Muscle of back (tissue), 13 donors: ENCODE measurements at places on chromosomes 11 and 22. TPM values are rescaled to one million over a fixed set of nuclear protein-coding genes. Genes with fewer than 3 reads are reported as not detected.

The CENPM gene
- polyA plus RNA-seq, result 5.9 TPM

The VPREB1 gene
- polyA plus RNA-seq, result not detected

The YPEL1 gene
- polyA plus RNA-seq, result 10.0 TPM

The OR8K3 gene
- not detected for polyA plus RNA-seq

The SLC22A6 gene
- polyA plus RNA-seq, result 0.10 TPM

The PTGDR2 gene
- polyA plus RNA-seq, result 1.6 TPM

DNA sequence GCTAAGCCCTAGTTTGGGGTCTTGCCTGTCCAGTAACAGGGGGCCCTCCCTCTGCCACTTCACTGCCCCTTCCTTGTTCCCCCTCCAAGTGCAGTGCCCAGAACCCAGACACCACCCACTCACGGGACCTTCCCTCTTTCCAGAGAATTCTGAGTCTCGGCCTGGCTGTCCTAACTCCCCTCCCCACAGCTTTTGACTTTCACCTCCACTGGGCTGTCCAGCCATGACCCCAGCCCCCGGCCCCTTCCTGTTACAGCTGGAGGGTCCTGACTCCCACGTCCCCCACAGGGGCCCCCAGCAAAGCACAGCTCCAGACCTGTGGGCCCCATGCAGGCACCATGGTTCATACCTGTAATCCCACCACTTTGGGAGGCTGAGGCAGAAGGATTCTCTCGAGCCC, 71.5 kb downstream of the BRD1 start:
- DNase-seq, result no peak

DNA sequence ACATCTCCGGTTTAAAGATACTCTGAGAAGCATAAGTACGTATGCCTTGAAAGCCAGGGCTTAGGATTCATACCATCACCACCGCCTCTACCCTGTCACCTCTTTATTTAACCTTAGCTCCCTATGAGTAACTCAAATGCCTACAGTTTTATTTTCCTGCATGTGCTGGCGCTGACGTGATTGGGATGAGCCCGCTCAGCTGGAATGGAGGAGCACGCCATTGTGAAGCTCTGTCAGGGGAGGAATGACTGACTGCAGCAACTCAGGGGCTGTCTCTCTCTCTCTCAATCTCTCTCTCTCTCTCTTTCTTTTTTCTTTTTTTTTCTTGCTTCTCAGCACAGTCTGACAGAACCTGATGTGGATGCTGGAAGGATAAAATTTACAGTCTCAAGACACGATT, 12.4 kb downstream of the CAVIN3 start:
- no peak for DNase-seq

GRCh38 chr11:129364143-129364654, 11.4 kb upstream of the BARX2 start:
- peak; percentile 88 for DNase-seq

DNA sequence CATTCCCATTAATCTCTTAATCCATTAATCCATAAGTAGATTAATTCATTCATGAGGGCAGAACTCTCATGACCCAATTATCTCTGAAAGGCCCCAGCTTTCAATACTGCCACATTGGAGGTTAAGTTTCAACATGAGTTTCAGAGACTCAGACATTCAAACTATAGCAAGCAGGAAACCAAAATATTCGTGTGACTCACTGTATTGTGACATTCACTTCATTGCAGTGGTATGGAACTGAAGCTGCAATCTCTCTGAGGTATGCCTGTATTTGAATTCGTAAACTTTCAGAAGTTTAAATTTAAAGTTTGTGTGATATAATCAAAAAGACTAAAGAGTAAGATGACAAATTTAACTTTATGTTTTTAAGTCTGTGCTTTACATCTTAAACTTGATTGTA, 2.9 kb upstream of the OR52J3 start:
- DNase-seq, result peak; percentile 13

DNA sequence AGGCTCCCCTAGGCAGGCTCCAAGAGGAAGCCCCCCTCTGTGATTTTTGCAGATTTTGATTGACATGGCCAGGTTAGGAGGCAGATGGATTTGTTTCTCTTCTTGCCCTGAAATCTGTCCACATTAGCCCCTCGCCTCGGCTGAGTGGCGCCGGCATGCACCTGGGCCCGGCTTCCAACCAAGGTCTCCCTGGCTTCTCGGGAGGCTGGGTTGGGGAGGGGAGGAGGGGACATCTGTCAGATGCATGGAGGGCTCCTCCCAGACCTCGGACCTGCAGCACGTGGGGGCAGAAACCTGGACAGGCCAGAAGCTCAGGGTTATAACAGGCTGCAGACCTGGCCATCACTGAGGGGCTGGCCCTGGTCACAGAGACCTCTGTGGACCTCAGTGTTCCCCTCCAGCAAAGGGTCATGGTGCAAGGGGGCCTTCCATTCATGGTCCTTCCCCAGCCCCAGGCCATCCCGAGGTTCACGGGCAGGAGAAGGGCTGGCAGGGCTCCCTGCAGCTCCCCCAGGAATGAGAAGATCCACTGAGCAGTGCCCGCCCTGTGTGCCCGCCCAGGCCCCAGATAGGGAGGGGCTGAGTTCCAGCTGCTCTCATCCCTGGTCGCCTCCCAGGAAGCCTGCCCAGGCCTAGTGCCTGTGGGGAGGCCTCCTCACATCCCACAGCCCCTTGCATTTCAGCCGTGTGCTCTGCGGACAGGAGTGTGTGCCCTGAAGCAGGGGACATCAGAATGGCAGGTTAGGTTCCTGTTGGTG, 747.8 kb downstream of the BRD1 start:
- no peak for DNase-seq

- DNase-seq, result peak; percentile 78
Observed at GRCh38 chr22:44147821-44148574, 32.7 kb upstream of the PARVG start.

- DNase-seq, result no peak
Observed at GRCh38 chr11:69251639-69252489, 42.1 kb upstream of the MYEOV start.

- no peak for DNase-seq
Observed at GRCh38 chr11:10326012-10326964, 21.4 kb downstream of the ADM start.

GRCh38 chr11:27696115-27696514, 4.1 kb downstream of the BDNF start:
- no peak for DNase-seq

DNA sequence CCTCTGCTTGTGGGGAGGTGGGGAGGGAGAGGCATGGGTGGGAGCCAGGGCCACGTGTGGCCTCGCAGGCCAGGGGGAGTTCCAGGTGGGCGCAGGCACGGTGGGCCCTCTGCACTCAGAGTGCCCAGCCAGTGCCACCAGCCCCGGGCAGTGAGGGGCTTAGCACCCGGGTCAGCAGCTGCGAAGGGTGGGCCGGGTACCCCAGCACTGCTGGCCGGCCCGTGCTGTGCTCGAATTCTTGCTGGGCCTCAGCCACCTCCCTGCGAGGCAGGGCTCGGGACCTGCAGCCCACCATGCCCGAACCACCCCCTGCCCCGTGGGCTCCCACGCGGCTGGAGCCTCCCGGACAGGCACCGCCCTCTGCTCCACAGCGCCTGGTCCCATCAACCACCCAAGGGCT, 1277.2 kb downstream of the JRKL start:
- no peak for DNase-seq

DNA sequence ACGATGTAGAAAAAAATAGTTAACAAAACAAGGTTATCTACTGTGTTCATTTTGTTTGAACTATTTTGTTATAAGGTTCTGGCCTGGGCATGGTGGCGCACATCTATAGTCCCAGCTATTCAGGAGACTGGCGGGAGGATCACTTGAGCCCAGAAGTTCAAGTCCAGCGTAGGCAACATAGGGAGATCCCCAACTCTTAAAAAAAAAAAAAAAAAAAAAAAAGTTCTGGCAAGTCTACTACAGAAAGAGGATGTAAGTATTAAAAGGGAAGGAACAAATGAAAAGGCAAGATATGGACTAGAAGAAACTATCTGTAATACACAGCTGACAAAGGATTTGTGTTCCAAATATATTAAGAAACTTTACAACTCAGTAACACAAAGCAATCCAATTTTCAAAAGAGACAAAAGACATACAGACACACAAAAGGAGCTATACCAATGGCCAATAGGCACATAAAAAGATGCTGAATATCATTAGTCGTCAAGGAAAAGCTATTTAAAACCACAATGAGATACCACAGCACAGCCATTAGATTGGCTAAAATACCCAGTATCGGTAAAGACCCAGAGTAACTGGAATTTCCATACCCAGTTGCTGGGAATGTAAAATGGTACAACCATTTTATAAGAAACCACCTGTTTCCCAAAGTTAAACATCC, 27.4 kb downstream of the RRAS2 start:
- DNase-seq, result no peak

GRCh38 chr11:133821776-133822175, 23.5 kb downstream of the SPATA19 start:
- DNase-seq, result peak; percentile 80

DNA sequence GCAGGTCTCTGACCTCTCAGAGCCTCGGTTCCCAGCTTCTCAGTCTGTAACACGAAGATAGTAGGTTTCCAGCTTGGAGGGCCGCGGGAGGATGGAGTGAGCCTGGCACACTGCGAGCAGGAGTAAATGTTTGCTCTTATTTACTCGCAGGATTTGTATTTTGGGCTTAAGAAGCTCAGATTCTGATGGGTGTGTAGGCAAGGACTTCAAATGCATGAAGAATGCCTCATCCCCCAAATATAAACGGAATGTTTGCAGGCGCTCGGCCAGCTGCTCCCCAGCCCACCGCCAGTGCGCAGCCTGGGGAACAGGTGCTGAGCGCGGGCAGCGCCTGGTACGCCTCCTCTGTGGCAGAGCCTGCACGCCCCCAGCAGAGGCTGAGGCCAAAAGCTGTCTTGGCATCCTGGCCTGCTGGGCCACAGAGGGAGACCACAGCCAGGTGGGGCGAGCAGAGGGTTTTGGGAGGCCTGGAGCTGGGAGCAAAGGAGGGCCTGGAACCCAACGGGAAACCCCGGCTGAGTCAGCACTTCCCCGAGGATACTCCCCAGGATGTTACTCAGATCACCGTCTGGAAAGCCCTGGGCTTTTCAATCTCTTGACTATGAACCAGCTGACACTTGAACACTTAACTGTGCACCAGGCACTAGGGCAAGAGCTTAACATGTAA, 9.4 kb downstream of the EHD1 start:
- peak; percentile 70 for DNase-seq

DNA sequence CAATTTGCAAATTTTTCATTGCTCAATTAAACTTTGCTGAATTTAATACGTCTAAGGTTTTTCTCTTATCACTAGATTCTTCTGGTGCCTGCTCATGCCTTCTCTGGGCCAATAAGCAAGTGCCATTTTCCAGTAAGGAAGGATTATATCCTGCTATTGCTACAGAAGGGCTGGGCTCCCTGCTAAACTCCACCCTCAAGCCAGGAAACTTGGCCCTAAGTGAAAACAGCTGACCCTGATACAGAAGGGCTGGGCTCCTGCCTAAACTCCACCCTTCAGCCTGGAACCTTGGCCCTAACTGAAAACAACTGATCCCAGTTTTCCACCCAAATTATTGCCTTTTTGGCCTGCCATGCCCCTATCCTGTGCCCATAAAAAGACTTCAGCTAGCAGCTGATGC, 385.3 kb downstream of the DYNC2H1 start:
- DNase-seq, result no peak

DNA sequence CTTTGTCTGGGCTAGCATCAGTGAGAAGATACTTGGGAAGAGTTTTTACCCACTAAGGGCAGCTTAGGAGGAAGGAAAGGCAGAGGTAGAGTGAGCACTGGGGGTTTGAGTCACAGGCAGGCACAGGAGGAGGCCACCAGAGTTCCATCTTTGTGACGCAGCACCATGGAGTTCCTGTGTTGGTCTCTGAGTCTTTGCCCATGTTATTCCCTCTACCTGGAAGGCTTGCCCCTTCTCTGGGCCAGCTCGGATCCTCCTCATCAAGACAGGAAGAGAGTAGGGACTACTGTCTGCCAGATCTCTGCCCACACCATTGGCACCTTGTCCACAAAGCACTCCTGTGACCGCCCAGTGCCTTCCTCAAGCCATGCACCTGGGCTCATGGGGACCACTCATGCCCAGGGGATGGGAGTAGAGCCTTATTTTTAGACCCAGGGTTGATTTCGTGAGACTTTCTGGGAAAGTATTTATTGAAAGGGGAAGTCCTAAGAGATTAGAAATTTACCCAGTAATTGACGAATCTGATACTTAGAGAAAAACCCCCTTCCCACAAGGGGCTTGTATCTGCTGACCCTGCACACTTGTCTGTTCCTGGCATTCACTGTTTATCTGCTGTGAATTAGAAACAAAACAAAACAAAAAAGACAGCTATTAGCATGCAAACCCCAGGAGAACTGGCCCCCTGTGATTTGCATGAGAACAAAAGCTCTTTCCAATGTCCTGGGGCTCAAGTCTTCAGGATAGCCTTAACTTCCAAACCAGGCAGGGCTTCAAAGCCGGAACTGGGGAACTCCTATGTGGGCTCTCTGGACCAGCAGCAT, 35.9 kb upstream of the MYEOV start:
- no peak for DNase-seq

- no peak for DNase-seq
Observed at GRCh38 chr22:29302681-29303465, 3.6 kb upstream of the GAS2L1 start.

DNA sequence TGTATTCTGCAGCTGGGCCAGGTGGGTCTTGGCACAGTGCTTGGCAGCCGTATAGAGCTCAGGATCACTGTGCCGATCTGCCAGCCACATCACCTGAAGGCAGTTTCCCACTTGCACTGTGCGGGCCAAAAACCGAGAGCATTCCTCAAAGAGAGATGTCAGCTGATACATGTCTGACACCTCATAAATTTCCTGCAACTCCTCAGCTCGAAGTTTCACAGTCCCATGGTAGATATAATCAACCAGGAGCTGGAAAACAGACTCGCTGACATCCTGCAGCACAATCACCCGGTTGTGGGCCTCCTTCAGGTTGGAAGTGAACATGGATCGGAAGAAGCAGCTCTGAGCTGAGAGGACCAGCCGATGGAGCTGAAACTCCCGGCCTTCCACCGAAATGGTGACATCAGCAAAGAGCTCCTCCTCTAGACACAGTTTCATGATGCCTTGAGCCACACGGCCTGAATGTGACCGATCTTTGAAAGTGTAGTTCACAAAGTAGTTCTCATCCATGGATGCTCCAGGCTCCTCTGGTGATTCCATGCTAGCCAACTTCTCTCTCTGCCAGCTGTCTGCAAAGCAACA, 1.2 kb downstream of the KBTBD4 start:
- DNase-seq, result no peak
